Suppressor macrophage (primary cell): ENCODE measurements at places on chromosomes 6 and 20.

DNA sequence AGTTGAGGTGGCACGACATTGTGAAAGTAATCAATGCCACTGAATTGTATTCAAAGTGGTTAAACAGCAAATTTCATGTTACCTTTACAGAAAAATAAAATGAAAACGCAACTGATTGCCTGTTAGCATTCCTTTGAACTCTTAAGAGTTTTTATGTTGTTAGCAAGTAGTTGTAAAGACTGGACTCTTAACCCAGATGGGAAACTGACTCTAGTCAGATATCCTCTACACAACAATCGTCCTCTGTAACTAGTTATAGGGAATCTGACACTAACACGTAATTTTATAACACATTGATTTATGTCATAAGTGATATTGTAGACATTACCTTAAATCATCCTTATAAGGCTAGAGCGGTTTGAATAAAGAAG is 3.0 kb upstream of the FBXO9 start:
- no peak for DNase-seq

DNA sequence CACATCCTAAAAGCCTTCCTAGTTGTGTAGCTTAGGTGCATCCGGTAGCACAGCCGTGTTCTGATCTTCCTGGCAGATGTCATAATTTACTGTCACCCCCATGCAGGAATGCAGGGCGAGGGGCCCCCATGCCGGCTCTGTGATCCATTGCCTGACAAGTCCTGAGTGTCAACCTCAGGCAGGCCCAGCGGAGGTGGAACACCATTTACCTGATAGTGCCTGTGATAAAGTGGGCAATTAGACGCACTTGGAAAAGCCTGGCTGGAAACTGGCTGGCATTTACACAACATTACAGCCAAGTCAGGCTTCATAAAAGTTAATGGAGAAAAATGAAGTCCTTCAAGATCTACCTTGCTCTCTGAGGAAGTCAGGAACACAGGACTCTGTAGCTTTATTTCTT is 521.4 kb upstream of the JAG1 start:
- DNase-seq = no peak

GRCh38 chr20:38073307-38074071 is 39.9 kb downstream of the RPRD1B start:
- DNase-seq = peak; percentile 79

- DNase-seq = peak; percentile 29
Observed at GRCh38 chr6:137882225-137882961, 15.3 kb downstream of the TNFAIP3 start.

DNA sequence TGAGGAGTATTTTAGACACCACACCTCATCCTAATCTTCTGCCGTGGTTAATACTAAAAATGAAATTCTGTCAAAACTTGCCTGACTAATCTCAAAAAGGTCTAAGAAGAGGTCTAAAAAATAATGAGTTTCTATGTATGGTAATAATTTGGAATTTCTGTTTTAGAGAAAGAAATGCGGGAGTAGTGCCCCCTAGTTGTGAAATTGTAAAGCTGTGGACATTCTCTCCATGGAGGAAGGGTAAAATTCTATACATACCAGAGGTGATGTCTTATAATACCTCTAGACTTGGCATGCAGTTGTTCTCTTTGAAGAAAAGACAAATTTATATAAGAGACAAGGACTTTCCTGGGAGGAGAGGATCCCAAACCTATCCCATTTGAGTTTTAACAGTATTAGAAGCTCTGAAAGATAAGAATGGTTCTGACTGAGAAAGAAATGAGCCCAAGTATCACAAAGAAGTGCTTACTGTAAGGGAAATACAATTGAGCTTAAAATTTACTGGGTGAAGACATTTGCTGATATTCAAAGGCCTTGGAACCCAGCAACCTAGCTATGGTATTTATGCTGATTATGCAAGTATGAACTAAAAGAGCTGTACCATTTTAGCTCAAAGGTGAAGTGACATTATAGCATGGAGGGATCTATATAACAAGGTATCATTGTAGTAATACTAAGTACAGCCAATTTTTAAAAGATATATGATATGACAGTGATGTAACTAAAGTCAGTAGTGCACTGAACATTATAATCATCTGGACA is 5.1 kb upstream of the EPHA7 start:
- DNase-seq = peak; percentile 23

- no peak for DNase-seq
Observed at GRCh38 chr6:30840935-30841643, 43.2 kb upstream of the DDR1 start.

DNA sequence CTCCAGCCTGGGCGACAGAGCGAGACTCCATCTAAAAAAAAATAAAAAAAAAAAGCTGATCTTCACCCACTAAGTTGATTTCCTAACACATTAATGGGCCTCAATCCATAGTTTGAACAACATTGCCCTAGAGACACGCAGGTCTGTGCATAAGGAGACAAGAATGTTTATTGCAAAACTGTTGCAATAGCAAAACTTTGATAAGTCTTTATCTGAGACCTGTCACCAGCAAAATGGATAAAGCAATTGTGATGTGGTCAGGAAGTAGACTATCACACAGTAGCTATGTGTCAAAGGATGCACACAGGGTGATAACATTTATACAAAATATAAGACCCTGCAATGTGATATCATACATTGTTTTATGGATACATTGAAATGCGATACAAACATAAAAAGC is 4.2 kb upstream of the ITPR3 start:
- no peak for DNase-seq

GRCh38 chr20:513429-513828 is 30.2 kb downstream of the CSNK2A1 start:
- DNase-seq = no peak
